Cortex of kidney (tissue), 1 donor: ENCODE measurements at places on chromosomes 6 and 20.

- no peak for DNase-seq
These were observed 167.2 kb downstream of the TFAP2C start for GRCh38 chr20:56796345-56796744.

DNA sequence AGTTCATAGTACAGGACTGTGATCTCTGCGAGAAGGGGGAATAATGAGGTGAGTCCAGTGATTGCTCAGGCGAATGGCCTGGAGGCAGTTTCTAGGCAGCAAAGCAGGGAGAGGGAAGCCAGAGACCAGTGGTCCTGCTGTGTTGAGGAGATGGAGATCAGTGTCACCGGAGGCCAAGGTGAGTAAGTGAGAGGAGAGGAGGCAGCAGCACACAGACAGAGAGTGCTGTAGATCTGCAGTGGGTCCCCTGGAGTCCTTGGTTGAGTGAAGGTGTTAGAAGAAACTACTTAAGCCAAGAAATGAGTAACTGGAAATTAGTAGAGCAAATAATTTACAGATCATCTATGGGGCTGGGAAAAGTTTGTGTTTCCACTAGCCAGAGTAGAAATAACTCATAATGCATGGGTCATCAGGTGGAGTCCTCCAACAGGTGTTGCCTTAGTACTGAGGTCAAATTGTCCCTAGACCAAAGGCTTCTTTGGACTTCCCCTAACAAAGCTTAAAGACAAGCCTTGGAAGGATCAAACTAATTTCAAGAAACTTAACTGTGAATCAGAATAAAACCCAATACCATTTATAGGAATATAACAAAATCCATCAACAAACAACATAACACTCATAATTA is 13.6 kb downstream of the HEBP2 start:
- no peak for DNase-seq

- DNase-seq = no peak
These were observed 16.7 kb downstream of the HMGCLL1 start for GRCh38 chr6:55562318-55562717.

- DNase-seq = no peak
These were observed 74.0 kb upstream of the PIM1 start for GRCh38 chr6:37095997-37096396.

GRCh38 chr6:12001004-12001705 is 11.0 kb upstream of the HIVEP1 start:
- no peak for DNase-seq

DNA sequence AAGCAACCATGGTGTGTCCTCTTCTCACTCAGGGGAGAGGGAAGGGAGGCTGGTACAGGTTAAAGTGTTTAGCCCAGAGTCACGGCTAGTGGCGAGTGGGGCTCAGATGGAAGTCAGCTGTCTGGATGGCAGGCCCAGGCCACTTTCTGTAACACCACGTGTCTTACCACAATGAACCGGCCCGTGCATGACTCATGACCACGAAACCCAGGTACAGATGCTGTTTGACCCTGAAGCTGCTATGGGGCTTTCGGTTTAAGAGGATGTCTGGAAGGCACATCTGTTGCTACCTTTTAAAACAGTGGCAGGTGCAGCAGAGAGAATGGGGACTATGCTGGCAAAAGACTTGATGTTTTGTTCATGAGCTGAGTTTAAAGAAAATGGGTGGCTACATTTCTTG is 36.5 kb upstream of the MPC1 start:
- no peak for DNase-seq
